CMK (cell line): ENCODE measurements at places on chromosomes 1 and 21.

DNA sequence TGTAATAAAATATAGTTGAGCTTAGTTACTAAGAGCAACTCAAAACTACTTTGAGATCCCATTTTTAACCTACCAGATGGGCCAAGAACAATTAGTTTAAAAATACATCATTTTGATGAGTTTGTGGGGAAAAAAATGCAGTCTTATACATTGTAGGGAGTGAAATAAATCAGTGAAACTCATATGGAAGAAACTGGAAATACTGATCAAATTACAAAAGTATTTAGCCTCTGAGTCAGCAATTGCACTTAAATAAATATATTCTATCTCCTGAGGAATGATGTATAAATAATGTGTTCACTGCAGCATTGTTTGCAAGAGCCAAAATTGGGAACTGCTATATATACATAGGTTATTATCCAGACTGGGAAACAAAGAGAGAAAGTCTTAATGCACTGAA lies 4.6 kb upstream of the SMCP start:
- no peak for DNase-seq

GRCh38 chr1:26315874-26316850 lies 1.6 kb upstream of the CD52 start:
- DNase-seq: no peak

GRCh38 chr1:40919475-40920011 lies 57.4 kb upstream of the CITED4 start:
- DNase-seq: no peak

- no peak for DNase-seq
These were observed 78.6 kb downstream of the SLC25A24 start for GRCh38 chr1:108121358-108122143.

- no peak for DNase-seq
These were observed 8.9 kb upstream of the LEMD1 start for GRCh38 chr1:205430696-205431305.

DNA sequence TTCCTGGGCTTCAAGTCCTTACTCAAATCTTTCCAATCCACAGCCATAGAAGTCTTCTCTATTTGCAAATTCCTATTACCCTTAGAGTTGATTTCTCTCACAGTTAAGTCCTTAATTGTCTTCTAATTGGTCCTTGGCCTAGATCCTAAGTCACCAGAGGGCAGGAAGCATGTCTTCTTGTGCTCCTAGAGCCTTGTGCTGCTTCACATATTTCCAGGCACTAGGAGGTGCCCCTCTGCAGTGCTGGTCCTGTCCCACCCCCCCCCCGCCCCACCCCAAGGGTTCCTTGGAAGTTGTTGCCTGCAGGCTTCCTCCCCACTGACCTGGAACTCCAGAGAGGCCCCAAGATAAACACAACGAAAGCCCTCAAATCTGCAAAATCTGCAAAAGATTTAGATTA lies 28.1 kb upstream of the TARBP1 start:
- no peak for DNase-seq

GRCh38 chr1:183304440-183305107 lies 113.6 kb downstream of the NMNAT2 start:
- DNase-seq: no peak

DNA sequence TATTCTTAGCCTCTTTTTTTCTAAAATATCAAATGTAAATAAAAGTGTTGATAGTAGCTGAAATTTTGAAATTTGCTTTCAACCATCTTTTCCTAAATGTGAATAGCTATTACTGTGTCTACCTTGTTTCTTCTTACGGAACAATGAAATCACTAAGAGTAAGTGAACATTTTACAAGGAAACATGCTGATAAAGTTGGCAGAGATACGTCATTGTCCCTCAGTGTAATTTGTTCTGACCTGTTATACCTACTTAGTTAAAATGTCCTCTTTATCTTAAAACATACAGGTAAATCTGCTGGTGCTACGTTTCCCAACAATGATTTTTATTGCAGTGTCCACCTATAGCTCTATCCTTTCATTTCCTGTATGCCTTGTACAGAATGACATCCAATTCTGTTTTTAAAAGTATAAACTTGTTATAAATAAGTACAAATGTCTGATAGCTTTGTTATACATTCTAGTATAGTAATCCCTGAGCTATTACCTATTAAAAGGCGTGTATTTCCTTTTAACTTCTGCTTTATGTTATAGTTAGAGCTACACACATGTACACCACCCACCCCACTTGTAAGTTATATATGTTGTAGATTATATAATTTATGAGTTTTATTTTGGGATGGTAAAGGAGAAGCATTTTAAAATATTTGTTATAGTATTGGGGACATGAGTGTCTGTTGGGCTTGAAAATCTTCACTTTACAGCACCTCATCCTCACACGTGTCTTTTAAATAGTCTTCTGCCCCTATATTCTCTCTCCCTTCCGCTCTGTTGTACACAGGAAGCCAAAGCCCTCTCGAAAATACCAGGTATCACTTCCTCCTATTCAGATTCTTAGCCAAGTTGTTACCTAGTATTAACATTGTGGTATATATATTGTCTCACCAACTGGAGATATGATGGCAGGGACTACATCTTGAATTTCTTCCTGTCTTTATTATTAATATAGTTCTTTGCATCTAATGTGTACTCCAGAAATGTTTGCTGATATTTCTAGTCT lies 25.2 kb downstream of the LAMC1 start:
- DNase-seq: no peak

- DNase-seq: no peak
These were observed 69.5 kb downstream of the DNM3 start for GRCh38 chr1:171910786-171911185.

DNA sequence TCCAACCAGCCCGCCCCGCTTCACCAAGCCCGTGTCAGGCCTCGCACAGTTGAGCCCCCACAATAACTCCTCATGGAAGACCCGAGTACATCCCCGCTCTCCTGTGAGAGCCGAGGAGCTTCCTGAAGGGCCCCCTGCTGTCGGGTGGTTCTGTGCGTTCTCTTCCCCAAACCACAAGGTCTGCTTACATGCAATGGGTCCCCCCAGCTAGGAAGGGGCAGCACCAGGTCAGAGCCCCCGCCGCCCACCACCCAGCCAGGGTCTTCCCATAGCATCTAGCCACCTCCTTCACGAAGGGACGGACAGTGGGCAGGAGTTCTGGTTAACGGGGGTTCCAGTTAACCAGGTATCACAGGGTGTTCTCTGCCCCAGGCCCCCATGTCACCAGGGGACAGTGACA lies 51.5 kb downstream of the GLIS1 start:
- no peak for DNase-seq

DNA sequence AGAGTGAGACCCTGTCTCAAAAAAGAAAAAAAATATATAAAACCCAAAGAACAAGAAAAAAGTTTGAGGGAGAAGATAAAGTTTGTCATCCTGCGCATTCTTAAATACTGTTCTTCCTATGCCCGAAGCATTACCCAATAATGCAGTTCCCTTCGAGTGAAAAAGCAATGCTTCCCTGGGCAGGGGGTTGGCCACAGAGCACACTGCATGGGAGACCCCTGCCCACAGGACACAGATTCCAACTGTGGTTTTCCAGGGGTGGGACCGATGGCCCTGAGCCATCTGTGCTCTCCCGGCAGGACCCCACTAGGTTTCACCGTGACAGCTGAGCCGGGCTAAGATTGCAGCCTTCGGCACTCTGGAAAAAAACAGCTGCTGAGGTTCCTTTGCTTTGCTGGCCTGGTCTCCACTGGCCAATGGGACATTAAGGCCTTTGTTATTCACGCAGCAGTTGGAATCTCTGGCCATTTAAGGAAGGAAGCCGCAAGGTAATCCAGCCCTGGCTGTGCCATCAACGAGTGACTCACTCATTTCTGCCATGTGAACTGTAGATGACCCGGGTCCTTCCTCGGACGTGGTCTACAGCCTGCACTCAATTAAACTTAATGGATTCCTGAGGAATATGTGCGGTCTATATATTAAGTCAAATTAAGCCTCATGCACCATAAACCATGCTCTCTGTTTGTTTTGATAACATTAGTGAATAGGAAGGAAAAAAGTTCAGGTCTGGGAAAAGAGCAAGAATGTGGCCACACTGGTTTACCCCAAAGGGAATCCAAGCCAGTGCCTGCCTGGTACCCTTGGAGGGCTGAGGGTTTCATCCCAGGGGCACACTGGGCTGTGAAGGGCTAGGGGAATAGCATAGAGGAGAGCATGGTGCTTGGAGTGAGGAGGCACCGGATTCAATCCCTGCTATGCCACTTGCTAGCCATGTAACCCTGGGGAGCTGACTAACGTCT lies 163.2 kb downstream of the ZBTB18 start:
- DNase-seq: no peak

GRCh38 chr1:223006917-223007648 lies 136.0 kb downstream of the TLR5 start:
- no peak for DNase-seq

GRCh38 chr1:101217148-101217547 lies 19.7 kb upstream of the S1PR1 start:
- DNase-seq: no peak

- peak; percentile 64 for DNase-seq
These were observed 100.4 kb downstream of the GALNT2 start for GRCh38 chr1:230167419-230167852.
